ENCODE measurements at places on chromosomes 4 and X.

DNA sequence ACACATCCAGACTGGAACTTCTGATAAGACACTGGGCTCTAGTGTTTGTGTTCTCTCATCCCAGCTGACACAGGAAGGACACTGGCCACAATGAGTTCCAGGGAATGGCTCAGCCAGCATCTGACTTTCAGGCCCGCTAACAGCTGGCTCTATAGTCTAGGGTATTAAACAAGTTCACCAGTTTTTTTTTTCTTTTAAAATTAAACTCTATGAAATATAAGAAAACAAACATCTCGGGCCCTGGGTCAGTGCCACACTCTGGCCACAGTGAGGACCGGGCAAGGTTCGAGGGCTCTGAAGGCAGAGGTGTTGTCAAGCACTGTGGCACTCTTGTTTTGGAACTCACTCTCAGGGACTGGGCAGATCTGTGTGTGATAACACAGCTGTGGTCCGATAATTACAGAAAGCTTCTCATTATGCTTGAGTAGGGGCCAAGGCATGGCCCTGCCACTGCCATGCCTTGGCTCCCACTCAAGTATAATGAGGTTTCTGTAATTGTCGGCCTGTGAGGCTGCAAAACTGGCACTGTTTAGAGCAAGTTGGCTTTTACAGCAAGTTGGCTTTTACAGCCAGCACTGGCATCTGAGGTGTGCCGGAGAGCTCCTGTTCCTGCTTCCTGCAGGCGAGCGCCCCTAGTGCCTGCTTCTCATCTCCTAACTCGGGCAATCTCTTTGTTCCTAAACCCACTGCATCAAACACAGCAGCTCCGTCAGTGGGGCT, 62.8 kb downstream of the PPP1R2C start:
- DNase-seq = no peak

DNA sequence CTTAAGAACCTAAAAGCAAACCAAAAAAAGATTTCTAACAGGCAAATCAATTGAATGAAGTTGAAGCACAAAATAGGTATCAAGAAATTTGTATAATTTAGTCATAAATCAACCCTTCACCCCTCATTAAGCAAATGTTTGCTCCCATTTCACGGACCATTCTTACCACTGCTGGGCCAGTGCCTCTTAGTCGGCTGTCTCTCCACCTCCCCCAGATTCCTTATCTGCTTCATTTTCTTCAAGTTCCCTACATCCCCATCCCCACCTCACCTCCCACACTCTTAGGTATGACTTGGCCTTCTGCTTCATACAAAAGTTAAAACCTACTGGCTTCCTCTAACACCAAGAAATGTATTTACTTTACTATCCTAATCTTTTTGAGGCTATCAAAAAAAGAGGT, 11.8 kb downstream of the AASDH start:
- DNase-seq = no peak

GRCh38 chrX:71111141-71111843, at the start of gene IL2RG:
TSS of gene IL2RG (minus strand) at chrX:71111577. CDS start at chrX:71111539, 38 bp downstream.
- DNase-seq = peak; percentile 87

GRCh38 chr4:646460-646859, 21.1 kb downstream of the PDE6B start:
- no peak for DNase-seq

GRCh38 chr4:177860171-177860570, 417.9 kb upstream of the AGA start:
- no peak for DNase-seq

DNA sequence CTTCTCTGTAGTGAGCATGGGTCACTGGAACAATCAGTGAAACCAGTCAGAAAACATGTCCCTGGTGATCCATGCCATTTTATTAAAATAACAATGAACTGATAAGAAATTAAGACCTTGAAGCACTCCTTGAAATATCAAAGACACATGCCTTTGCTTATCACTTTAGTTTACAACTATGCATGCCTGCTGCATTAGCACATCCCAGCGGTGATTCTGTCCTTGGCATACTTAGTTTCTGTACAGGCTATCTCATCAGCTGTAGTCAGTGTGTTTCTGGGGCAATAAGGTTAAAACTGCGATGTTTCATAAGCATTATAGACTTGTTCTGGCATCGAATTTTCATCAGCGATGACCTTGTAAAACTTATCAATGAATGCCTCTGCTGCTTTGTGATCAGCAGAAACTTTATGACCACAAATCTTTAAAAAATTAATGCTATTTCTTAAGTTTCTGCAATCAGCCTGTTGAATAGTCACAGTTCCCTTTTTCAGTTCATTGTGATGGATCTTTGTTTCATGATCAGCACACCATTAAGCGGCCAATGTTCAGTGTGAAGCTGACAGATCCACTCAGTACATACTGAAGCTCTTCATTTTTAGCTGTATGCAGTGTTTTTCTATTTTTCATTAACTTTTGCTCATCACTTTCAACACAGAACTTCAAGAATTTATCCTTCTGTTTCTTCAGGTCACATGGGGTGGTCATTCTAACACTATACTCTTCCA, 150.5 kb downstream of the RNF150 start:
- DNase-seq = no peak

GRCh38 chr4:56671373-56671772, 9.7 kb downstream of the HOPX start:
- DNase-seq = no peak

GRCh38 chrX:129556806-129557315, 16.8 kb downstream of the OCRL start:
- DNase-seq = no peak

DNA sequence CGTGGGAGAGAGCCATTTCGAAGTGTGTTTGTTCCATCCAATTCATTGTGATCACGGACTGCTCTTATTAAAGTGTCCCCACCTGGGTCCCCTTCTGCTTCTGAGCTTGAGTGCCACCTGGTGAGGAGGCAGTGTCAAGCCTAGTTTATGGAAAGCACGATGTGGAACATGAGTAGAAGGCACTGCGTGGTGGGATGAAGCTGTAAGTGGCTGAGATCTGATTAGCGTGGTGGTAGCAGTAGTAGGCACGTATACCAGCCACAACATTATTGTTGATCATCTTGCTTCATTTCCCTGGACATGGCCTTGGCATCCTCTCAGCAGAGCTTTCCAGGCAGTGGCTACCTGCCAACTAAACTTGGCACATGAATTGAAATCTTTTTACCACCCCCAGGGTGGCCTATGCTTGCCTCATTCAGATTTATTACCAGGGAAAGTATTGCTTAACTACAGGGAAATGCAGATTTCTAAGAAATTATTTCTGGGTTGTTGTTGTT, 46.4 kb downstream of the GPAT3 start:
- no peak for DNase-seq

DNA sequence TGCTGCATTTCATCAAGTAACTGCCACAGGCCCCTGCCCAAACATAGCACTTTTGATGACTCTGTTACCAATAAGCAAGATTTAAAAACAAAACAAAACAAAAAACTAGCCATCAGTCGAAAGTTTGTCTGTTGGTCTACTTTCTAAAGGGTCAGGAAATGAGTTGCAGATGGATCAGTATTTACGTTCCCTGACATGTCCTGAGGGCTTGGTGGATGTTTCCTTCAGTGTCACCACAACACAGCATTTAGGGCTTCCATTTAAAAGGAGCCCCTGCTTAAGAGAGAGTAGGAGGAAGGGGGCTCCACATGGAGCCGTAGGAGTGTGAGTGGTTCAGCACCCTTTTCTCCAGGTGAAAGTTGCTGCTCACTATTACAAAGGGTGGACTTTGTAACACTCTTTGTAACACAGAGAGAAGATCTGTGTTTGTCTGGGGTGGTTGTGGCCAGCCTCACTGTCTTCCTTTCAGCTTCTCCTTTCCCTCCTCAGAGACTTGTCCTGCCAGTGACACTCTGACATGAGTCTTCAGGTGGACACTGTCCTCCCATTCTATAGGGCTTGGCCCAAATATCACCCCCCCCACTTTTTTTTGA, 167.5 kb upstream of the PDE5A start:
- no peak for DNase-seq

DNA sequence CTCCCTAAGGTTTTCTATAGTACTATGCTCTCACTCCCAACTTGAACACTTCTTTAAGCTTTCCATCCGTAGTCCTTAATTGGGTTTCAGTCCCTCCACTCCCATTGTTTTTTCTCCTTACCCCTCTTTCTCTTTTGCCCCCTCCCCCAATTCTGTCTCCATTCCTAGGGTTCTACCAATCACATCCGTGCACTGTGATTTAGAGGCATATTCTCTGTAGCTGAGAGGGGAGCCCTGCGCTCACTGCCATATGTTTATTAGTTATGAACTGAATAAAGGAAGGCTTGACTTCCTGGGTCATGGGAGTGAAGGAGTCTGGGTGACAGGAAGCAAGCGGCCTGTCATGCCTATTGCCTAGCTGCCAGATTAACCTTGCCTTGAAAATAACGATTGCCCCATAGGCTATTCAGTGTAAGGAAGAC, 471 bp downstream of the MCTS1 start:
- no peak for DNase-seq

DNA sequence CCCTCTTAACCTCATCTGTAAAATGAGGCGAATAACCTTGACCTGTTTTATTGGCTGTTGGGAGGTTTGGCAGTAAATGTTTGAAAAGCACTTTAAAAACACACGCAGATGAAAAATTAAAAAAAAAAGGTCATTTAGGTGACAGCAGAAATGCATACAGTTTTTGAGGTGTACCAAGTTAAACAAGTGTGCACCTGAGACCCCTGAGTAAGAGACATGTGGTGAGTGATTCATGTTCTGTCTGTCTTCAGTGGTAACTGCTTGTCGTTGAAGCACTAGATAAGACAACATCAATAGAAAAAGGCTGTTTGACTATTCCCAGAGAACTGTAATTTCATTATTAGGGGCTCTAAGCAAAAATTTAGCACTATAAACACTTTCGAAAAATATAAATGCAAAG, 608.4 kb upstream of the PITX2 start:
- no peak for DNase-seq

GRCh38 chrX:81957900-81958545, 756.1 kb downstream of the SH3BGRL start:
- DNase-seq = no peak

DNA sequence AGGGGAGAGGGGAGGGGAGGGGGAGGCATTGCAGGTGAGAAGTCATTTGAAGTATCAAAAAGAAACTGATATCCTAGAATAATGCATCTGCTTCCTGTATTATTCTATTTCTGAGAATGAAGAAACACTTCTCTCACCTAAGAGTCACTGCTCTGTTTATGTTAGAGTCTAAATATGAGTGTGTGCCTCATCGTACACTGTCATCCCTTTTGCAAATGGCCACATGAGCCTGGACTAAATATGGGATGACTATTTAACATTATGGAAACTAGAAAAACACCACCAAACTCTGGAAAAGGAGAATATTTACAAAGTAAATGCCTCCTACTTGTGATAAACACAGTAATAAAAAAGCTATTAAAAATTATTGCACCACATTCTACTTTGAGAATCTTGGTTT, 146.4 kb upstream of the NOCT start:
- no peak for DNase-seq

GRCh38 chr4:174633399-174633798, 111.1 kb upstream of the HPGD start:
- no peak for DNase-seq

DNA sequence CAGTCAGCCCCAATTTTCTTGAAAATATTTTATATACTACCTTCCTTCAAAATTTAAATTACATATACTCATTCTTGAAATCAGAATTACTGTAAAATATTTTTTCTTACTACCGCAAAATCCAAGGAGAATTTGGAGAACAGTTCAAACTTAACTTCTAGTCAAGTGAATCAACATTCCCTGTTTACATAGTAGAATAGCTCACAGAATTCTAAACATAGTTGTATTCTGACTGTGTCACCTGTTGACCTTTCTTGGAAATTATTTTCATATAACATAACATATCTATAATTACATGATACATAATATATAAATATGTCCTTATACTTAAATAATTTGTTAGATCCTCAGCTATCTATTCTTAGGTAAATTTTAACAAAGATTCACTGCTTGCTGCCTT, 31.0 kb upstream of the FGF5 start:
- no peak for DNase-seq

GRCh38 chrX:13654116-13654515, 1.2 kb downstream of the TCEANC start:
- DNase-seq = no peak
